Activated T-cell treated with anti-CD3 and anti-CD28 coated beads for 1 hour (primary cell): ENCODE measurements at places on chromosomes 4 and X.
A peak's percentile ranks its signal among the peaks of the same experiment; 100 is the strongest.

DNA sequence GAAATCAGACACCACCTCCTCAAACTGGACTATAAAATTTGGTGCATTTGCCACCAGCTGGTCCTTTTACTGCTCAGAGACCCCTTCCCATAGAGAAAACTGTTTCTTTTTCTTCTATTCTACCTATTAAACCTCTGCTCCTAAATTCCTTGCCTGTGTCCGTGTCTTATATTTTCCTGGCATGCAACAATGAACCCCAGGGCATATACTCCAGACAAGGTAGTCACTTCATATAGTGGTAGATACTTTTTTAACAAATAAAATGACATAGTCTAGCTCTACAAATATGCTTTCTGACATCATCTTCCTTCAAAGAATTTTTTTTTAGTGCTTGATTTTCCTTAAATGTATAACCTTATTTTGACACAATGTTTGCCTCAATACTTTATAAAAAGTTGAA, 1402.9 kb upstream of the PABPC4L start:
- DNase-seq = no peak

GRCh38 chr4:88158038-88158488, 376 bp downstream of the ABCG2 start:
- no peak for DNase-seq

- no peak for DNase-seq
Measured at GRCh38 chrX:13699183-13699826, 10.4 kb downstream of the RAB9A start.

- no peak for DNase-seq
Measured at GRCh38 chrX:2901367-2902036, 27.6 kb downstream of the ARSD start.

DNA sequence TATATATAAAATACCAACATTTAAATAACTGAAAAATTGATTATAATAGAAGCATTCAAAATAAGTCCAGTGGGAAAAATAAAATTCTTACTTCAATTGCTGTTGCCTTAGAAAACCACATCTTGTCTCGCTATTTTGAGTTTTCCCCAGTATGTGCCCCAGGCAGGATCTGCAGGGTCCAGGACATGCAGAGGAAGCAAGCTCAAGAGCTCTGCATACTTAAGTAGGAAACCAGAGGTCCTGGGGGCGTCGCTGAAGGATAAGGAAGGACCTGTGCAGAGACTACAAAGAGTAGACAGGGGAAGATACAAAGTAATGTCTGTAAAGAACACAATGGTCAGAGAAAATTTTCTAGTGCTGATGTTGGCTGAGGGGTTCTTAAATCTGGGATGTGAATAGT, 310.5 kb upstream of the EMCN start:
- no peak for DNase-seq

GRCh38 chrX:338836-339400, 20.3 kb upstream of the GTPBP6 start:
- DNase-seq = no peak

DNA sequence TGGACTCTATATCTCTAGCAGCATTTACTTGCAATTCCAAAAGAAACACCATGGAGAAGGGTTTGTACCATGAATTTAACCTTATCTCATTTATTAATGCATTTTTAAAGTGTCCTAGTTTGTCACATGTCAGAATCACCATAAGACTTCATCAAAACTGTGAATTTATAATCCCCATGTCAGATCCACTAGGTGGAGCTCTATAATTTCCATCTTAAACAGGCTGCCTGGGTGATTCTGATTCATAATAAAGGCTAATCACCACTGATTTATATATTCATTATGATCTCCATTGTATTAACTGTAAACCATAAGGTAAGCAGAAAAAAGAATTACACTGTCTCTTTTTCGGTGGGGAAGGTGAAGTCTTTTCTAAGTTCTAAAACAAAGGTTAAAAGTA, 4.0 kb downstream of the TCEAL2 start:
- no peak for DNase-seq

DNA sequence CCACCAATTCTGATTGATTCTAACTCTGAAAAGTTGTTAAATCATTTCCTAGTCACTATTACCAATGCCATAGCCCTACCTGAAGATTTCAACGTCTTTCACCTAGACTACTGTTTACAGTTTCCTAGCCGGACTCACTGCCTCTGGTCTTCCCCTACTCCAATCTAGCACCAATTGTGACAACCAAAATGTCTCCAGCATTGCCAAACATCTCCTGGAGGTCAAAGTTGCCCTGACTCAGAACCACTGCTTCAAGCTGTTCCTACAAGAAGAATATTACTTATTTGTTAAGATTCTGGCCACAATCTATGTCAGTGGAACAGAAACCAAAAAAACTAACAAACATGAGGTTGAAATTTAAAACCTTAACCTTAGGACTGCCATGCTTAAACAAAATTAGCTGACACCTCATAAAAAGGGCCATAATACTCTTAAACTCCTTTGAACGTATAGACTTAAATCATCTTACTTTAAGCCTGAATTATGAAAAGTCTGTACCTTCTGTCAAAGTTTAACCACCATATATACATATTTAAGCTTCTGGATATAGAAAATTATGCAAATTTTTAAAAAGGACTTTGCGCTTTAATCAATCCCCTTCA, 2.1 kb downstream of the PDS5A start:
- no peak for DNase-seq

- no peak for DNase-seq
Measured at GRCh38 chr4:2284161-2284933, 22.4 kb upstream of the MXD4 start.

DNA sequence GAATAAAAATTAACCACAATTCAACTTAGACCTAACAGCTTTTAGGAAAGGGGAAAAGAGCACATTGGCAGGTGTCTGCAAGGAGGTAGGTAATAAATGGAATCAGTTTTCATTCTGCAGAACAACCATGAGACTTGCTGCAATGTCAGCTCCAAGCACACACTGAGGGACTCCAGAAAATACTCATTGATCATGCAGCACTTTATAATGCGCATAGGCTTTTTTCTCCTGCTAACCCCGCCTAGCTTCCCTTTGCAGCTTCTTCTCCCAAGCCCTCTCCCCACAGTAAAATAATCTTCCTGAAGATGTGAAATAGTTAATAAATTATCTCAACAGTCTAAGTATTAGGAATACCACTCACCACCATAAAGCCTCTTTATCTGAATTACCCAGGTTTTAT, 36.9 kb downstream of the ANKRD17 start:
- no peak for DNase-seq

DNA sequence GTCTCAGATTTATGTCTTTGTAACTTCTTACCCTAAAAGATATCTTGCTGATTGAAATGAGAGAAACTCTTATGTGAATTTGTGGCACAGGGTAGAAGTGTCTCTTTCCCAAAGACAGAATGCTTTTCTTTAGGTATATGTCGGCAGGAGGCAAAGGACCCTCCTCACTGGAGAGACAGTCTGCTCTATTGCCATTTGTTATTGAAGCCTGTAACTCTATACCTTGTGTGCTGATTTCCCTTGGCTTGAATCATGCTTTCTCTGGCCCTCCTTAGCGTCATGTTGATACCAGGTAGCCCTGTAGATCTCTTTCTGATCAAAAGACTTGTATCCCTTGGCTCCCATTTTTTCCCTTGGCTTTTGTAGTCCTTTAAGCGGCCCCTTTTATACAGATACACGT, 284.3 kb downstream of the CXXC4 start:
- no peak for DNase-seq

- DNase-seq = no peak
Measured at GRCh38 chr4:15947684-15948083, 9.1 kb upstream of the FGFBP1 start.

- peak; percentile 65 for DNase-seq
Measured at GRCh38 chr4:7843831-7844593, 95.6 kb downstream of the AFAP1 start.

GRCh38 chr4:184032091-184032490, 127.0 kb downstream of the STOX2 start:
- no peak for DNase-seq

- DNase-seq = no peak
Measured at GRCh38 chr4:169189372-169189771, 81.4 kb downstream of the SH3RF1 start.

DNA sequence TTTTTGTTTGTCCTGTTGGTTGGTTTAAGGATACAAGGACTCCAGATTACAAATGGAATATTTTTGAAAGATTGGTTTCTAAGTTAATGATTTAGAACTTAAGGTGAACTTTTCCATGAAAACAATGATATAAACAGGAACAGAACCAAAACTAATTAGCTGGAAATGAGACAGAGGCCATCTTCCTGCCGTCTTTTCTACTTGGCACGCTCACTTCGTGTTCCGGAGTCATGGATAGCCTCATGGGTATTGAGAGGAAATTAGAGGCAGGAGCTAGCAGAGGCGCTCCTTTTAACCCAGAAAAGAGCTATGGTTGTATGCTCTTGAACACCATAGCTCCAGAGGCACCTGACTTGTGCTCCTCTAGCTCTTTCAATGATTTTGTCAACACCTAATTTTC, 2.4 kb downstream of the FAM241A start:
- no peak for DNase-seq

DNA sequence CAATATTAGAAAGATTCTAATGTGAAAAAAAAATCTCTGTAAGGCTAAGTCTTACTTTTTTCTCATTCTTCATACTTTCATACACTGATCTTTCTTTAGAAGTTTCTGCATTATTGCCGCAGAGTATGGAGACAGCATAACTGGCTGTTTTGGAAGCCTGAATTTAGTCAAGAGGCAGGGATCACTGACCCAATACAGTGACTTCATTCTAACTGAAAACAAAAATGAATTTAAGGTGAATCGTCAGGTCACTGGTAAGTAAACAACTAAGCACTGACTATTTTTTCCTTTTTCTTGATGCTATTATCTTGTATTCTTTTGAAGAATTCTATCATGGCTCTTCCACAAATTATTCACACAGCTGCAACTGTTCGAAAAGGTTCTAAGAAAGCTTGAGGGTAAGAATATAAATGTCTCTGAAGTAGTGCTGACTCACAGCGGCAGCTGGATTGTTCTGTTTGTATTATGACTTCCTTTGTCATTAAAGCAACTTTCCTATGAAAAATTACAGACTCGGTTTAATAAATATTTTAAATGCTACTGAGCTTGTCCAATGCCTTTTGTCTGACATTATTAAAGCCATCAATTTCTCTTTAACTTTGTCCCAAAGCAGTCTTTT, 609.3 kb downstream of the FSTL5 start:
- no peak for DNase-seq
